Fibroblast of upper back skin (primary cell): ENCODE measurements at places on chromosomes 11 and 22.

- DNase-seq: no peak
These were observed 16.3 kb upstream of the RASL10A start for GRCh38 chr22:29331658-29332300.

DNA sequence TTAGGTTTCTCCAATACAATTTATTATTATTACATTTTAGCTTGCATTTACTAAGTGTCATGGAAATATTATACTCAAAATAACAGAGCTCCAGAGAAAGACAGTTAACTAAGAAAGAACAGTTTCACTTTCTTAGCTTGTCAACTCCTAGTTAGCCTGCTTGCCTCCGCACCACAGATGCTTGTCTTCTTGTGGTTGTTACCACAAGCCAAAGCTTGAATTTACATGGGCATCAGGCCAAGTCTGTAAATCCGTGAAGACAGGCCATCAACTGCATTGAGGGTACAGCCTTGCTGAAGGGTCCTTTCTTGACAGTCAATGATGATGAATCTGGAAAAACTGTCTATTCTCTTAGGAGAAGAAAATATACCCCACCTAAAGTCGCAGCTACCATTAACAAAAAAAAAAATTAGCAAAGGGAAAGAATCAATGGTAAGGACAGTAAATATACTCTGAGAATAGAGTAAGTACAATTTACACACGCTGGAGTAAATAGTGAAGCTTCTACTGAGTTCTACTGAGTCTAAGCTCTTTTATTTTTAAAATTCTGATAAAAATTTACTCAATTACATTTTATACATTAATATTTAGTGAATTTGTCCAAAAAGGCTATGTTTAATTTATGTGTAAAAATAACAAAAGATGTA, 15.6 kb upstream of the DENND5A start:
- DNase-seq: peak; percentile 86

- DNase-seq: no peak
These were observed at the start of gene MRGPRX2 for GRCh38 chr11:19060629-19061028. Gene MRGPRX2 (minus strand): TSS chr11:19060717. CDS start chr11:19056402, 4,315 bp downstream.

GRCh38 chr11:43212279-43212678, 99.5 kb upstream of the API5 start:
- DNase-seq: no peak

GRCh38 chr11:104332110-104332509, 168.2 kb upstream of the PDGFD start:
- no peak for DNase-seq
